ENCODE measurements at places on chromosomes 13 and 19.

DNA sequence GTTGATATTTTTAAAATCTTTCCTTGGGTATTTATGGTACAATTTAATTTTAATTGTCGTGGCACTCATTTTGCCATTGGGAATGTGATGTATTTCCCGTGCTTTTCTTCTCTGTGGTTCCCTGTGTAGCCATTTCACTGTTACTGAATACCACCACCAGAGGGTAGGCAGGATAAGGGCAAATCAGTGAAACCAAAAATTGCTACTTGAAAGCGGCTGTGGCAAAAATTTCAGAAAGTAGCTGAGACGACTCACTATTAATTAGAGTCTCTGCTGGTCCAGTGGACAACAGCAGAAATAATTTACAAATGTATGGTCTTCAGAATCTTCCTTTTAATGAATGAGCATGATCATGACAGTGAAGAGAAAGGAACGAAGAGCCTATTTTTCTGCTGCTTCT lies 34.4 kb upstream of the MIR17HG start:
- DNase-seq = no peak

DNA sequence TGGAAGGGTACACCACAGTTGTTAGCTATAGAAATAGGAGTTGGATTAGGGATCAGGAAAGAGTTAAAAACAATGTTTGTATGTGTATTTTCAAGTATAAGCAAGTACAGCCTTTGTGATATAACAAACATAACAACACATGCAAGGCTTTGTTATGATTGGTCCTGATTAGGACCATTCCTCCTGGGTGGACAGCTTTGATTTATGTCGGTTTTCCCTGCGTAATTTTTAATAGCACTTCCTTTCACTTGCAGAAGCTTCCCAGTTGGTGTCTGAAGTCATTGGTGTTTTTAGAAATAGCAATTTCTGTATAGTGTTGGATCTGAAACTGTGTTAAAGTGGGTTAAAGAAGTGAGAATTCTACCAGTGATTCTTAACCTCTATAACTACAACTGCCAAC lies 10.0 kb downstream of the FNDC3A start:
- DNase-seq = no peak

- no peak for DNase-seq
Measured at GRCh38 chr19:31110336-31110735, 238.9 kb downstream of the TSHZ3 start.

DNA sequence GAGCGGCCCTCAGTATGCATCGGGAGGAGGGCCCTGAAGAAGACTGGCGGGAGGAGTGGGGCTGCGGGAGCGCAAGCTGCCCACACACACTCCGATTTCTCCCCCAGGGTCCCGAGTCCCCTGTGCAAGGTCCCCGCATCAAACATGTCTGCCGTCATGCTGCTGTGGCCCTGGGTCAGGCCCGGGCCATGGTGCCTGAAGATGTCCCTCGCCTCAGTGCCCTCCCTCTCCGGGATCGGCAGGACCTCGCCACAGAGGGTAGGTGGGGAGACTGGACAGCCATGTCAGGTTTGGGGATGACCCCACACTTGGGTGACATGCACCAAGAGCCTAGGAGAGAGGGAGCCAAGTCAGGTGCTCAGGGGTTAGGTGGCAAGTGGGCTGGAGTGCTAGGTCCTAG lies 4.7 kb downstream of the KMT2B start:
- DNase-seq = no peak

GRCh38 chr19:43684326-43684725 lies 14.4 kb upstream of the PLAUR start:
- no peak for DNase-seq

DNA sequence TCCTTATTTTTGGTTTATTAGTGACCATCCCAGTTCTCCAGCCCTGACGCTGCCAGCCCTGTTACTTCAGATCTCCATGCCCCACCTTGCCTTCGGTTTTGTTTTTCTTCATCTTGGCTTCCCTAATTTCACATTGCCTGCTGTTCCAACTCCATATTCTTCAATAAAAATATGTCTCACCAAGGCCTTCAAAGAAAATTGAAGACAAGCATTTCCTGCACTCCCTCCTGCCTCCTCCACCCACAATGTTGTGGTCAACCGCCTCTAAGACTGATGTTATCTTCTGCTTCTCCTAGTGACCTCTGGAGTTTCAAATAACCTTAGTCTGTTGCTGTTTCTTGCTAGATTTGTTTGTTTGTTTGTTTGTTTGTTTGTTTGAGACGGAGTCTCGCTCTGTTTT lies 14.6 kb downstream of the PLD3 start:
- no peak for DNase-seq

DNA sequence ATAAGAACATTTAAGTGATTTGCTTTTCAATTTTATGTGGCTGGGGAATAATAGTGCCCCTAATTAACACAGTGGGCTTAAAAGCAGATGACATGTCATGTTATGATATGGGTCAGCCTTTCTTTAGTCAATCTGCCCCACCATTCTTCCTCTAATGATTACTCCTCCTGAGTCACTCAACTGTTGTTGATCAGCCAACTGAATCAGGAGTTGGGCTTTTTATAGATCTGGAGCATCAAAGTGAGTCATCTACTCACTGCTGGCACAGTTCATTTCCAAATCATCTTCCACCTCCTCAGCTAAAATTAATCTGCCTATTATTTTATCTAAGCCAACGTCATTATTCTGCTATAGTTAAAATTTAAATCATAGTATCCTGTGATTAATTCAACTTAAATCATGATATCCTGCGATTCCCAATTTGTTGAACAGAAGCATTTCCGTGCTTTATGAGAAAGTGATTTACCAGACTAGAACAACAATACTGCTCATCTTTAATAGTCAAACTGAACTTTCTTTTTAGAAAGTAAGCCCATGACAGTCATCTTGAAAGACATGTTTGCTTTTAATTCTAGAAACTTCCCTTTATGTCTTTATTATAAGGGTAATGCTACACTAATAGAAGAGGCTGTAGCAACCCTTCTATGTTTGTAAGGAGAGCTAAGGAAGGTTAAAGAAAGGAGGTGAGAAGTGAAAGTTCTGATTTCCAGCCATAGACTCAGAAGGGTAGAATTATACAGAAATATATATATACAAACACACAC lies 551.4 kb downstream of the TBC1D4 start:
- DNase-seq = no peak

All from HCT116 (cell line).